ENCODE measurements at places on chromosomes 7 and 10. TPM values are rescaled to one million over a fixed set of nuclear protein-coding genes. Genes with fewer than 3 reads are reported as not detected.

AEBP1 gene
- total RNA-seq = 272 TPM

ZNF212 gene
- total RNA-seq = 10.2 TPM

LIPF gene
- not detected for total RNA-seq

DNA sequence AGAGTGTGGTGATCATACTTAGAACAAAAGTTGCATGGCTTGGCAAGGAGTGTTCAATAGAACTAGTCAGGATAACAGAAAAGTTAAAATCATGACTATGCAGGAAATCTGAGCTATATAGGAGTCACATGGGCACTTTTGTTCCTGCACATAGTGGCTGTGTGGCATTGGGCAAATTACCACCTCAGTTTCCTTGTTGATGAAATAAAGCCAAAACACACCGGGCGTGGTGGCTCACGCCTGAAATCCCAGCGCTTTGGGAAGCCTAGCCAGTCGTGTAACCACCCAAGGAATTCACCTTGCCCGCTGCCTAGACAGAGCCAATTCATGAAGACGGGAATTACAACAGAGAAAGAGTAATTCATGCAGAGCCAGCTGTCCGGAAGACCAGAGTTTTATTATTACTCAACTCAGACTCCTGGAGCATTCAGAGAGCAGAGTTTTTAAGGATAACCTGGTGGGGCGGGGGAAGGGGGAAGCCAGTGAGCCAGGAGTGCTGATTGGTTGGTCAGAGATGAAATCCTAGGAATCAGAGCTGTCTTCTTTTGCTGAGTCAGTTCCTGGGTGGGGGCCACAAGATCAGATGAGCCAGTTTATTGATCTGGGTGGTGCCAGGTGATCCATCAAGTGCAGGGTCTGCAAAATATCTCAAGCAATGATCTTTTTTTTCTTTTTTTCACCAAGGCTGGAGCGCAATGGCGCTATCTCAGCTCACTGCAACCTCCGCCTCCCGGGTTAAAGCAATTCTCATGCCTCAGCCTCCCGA, 6.4 kb upstream of the MKRN1 start:
- H3K27me3 ChIP-seq = no peaks in the 10 kb centered on the region
- no peak for DNase-seq
- no peaks in the 10 kb centered on the region for H3K4me1 ChIP-seq
- no peak overlapping the region for H3K4me3 ChIP-seq
- H3K27ac ChIP-seq = no peak overlapping the region

GRCh38 chr7:87878208-87878735, 2.0 kb downstream of the DBF4 start:
- no peak overlapping the region for H3K27ac ChIP-seq
- no peaks in the 10 kb centered on the region for H3K27me3 ChIP-seq
- DNase-seq = no peak
- H3K36me3 ChIP-seq = no peaks in the 10 kb centered on the region
- H3K4me1 ChIP-seq = peaks cover 27% of the 10 kb centered on the region
- H3K4me3 ChIP-seq = no peak overlapping the region

- H3K36me3 ChIP-seq = no peaks in the 10 kb centered on the region
- no peak overlapping the region for H3K4me3 ChIP-seq
- H3K4me1 ChIP-seq = no peaks in the 10 kb centered on the region
- H3K27ac ChIP-seq = no peak overlapping the region
These were observed 180.5 kb downstream of the MAGI2 start for GRCh38 chr7:79272938-79273337.

GRCh38 chr7:99558306-99559174, at the start of gene ZNF655:
ZNF655 (plus strand) TSS chr7:99558642; CDS start chr7:99560560, 1,918 bp downstream.
- H3K36me3 ChIP-seq = peaks cover 55% of the 10 kb centered on the region
- peak within 1 kb of the TSS; percentile 68 for H3K4me3 ChIP-seq
- DNase-seq = peak; percentile 96
- no peaks in the 10 kb centered on the region for H3K27me3 ChIP-seq
- H3K27ac ChIP-seq = peak within 1 kb of the TSS; percentile 99

- H3K4me1 ChIP-seq = peaks cover 47% of the 10 kb centered on the region
- H3K27ac ChIP-seq = peak overlapping the region; percentile 56
- H3K27me3 ChIP-seq = no peaks in the 10 kb centered on the region
- H3K4me3 ChIP-seq = peak overlapping the region; percentile 12
- no peaks in the 10 kb centered on the region for H3K36me3 ChIP-seq
- no peak for DNase-seq
These were observed 5.0 kb downstream of the TCF7L2 start for GRCh38 chr10:112954974-112955581.

- no peaks in the 10 kb centered on the region for H3K27me3 ChIP-seq
- no peaks in the 10 kb centered on the region for H3K36me3 ChIP-seq
- no peak for DNase-seq
- H3K4me1 ChIP-seq = no peaks in the 10 kb centered on the region
- H3K27ac ChIP-seq = no peak overlapping the region
These were observed 30.8 kb upstream of the PSAP start for GRCh38 chr10:71881647-71882355.

DNA sequence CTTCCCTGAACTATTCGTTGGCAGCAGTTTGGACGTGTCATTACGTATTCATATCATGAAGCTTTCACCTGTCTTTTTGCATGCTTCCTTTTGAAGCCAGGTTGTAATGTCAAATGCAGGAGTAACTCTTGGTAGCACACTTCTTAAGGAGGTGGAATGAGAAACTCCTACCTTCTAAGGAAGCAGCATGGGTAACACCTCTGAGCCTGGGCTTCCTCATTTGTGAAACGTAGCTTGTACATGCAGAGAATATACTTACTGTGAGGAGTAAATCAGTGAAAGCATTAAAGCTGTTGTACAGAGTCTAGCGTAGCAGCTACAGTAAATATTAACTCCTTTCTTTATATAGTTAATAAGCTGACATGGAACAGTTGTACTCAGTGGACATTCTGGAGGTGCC, 21.1 kb downstream of the CUL1 start:
- no peak overlapping the region for H3K4me3 ChIP-seq
- peaks cover 38% of the 10 kb centered on the region for H3K4me1 ChIP-seq
- H3K36me3 ChIP-seq = no peaks in the 10 kb centered on the region
- H3K27ac ChIP-seq = no peak overlapping the region

DNA sequence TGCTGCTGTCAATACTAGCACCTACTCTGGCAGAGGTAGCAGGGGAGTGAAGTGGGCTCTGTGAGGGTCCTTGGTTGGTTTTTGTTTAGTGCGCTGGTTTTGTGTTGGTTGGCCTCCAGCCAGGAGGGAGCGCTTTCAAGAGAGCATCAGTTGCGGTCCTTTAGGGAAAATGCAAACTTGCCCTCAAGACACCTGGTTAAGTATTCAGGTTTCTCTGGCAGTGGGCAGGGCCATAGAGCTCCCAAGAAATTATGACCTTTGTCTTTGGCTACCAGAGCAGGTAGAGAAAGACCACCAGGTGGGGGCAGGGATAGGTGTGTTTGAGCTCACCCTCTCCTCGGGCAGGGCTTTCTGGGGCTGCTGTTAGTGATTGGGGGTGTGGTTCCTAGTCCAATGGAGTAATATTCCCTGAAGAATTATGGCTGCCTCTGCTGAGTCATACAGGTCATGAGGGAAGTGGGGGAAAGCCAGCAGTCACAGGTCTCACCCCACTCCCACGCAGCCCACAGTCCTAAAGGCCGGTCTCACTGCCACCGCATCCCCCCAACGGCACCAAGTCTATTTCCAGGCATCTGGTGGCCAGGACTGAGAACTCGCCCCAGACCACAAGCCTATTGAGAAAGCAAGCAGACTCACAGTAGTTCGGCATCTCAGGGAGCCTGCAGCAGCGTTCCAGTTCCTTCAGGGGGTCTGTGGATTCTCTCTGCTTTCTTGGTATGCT, 280.5 kb downstream of the SFMBT2 start:
- DNase-seq = peak; percentile 73
- no peaks in the 10 kb centered on the region for H3K36me3 ChIP-seq
- H3K4me1 ChIP-seq = no peaks in the 10 kb centered on the region
- H3K4me3 ChIP-seq = no peak overlapping the region
- H3K27ac ChIP-seq = no peak overlapping the region

- no peaks in the 10 kb centered on the region for H3K27me3 ChIP-seq
- no peaks in the 10 kb centered on the region for H3K4me1 ChIP-seq
- DNase-seq = no peak
These were observed 263.6 kb upstream of the AUTS2 start for GRCh38 chr7:69334701-69335100.

GRCh38 chr10:80284522-80284921, 4.9 kb downstream of the MAT1A start:
- H3K4me3 ChIP-seq = no peak overlapping the region
- no peaks in the 10 kb centered on the region for H3K36me3 ChIP-seq
- no peak overlapping the region for H3K27ac ChIP-seq
- H3K4me1 ChIP-seq = no peaks in the 10 kb centered on the region

DNA sequence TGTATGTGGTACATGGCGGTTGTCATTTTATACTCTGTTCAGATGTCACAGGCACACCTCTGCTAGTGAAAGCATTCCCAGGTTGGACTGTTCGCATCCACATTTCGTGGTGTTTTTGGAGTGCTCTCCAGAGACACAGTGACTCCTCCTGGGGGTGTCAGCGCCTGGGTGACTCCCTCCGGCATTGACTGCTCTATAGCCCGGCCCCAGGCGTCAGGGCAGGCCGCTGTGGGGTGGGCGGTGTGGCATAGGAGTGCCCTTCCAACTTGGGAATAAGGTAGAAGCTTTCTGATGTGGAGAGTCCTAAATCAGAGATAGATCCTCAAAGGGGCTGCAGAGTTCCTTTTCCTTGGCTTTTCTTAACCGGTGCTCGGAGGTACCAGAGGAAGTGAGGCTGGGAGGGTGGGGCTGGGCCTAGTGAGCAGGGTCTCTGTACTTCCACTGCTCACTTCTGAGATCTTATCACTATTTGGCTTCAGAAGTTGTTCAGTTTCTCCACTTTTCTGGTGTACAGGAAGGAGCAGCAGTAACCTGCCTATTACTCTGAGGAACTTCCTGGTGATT, 32.3 kb downstream of the CCNY start:
- peaks cover 45% of the 10 kb centered on the region for H3K4me1 ChIP-seq
- H3K27me3 ChIP-seq = no peaks in the 10 kb centered on the region
- no peak for DNase-seq
- H3K4me3 ChIP-seq = no peak overlapping the region
- H3K27ac ChIP-seq = peak overlapping the region; percentile 26

- no peak for DNase-seq
- H3K27me3 ChIP-seq = peaks cover 98% of the 10 kb centered on the region
- H3K36me3 ChIP-seq = no peaks in the 10 kb centered on the region
- H3K4me1 ChIP-seq = peaks cover 17% of the 10 kb centered on the region
- no peak overlapping the region for H3K27ac ChIP-seq
- H3K4me3 ChIP-seq = no peak overlapping the region
These were observed 1.2 kb upstream of the SP8 start for GRCh38 chr7:20787660-20788419.

DNA sequence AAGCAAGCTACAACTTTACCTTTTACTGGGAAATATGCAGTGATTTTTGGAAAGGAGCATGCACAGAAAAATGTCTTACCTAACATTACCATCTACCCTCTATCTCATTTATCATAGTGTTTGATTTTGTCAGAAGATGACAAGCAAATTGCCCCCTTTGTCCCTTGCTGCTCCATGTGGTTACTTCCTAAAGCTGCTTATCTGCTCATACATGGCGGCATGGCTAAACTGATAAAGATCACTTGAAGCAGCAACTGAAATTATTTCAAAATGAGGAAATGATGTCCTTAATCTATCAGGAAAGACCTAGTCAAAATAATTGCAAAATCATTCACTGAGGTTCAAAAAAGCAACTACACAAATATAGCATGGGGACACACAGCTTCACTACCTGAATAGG, 1198.5 kb upstream of the SORCS1 start:
- no peaks in the 10 kb centered on the region for H3K4me1 ChIP-seq
- no peak overlapping the region for H3K27ac ChIP-seq
- DNase-seq = no peak

DNA sequence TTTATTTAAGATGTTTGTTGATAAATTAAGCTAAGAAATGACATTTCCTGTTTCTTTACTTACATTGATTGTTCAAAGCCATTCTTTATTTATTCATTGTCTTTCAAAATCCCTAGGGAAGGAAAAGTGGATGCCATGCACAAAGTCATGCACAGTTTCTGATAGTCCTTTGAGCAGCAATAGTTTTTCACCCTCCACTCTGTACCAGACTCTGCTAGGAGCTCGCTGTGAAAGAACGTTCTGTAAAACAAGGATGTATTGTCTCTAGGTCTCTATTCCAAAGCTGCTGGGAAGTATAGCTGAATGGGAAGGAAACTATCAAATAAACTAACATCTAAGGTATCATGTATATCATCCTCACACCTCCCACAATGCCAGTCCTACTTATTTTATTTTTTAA, 7.8 kb upstream of the NOC3L start:
- H3K27me3 ChIP-seq = peaks cover 5% of the 10 kb centered on the region
- H3K27ac ChIP-seq = no peak overlapping the region
- H3K36me3 ChIP-seq = no peaks in the 10 kb centered on the region
- no peaks in the 10 kb centered on the region for H3K4me1 ChIP-seq
- no peak for DNase-seq
- H3K4me3 ChIP-seq = no peak overlapping the region

DNA sequence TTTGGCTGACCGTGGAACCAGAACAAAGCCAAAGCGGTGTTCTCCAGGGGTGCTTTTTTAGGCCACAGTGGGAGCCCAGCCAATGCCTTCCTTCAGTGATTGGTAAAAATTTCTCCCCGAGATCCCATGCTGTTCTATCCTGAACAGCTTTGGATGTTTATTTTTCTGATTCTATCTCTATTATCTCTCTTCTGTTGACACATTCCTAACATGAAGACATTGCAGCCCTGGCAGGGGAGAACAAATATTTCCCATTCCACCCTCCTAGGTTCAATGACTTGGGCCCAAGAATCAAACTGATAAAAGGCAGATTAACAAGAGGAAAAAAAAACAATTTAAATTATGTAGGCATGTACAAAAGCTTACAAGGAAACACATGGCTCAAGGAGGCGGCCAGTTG, 162.7 kb downstream of the PFKFB3 start:
- H3K4me1 ChIP-seq = no peaks in the 10 kb centered on the region
- no peaks in the 10 kb centered on the region for H3K36me3 ChIP-seq
- H3K27ac ChIP-seq = no peak overlapping the region
- H3K4me3 ChIP-seq = no peak overlapping the region

GRCh38 chr10:89303161-89303560, 1.3 kb downstream of the IFIT2 start:
- H3K4me3 ChIP-seq = peak overlapping the region; percentile 67
- H3K4me1 ChIP-seq = peaks cover 27% of the 10 kb centered on the region
- no peak for DNase-seq
- H3K27ac ChIP-seq = peak overlapping the region; percentile 96

- H3K36me3 ChIP-seq = no peaks in the 10 kb centered on the region
- H3K27ac ChIP-seq = no peak overlapping the region
- peaks cover 22% of the 10 kb centered on the region for H3K4me1 ChIP-seq
- DNase-seq = no peak
- no peaks in the 10 kb centered on the region for H3K27me3 ChIP-seq
These were observed 603.2 kb downstream of the LRMDA start for GRCh38 chr10:76034353-76035205.

DNA sequence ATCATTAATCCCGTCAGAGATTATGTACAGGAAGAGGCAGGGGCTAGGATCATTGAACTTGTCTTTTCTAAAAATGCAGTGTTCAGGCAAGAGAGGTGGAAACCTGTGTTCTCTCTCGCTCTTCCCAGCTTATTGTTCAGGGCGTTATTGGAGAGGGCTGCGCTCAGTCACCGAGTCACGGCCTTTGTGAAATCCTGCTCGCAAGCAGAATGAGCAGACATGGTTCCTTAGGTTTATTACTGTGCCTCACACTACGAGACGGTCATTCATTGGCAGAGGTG, 631 bp upstream of the PRKRIP1 start:
- H3K27ac ChIP-seq = peak overlapping the region; percentile 85
- H3K27me3 ChIP-seq = no peaks in the 10 kb centered on the region
